ENCODE measurements at places on chromosomes 4 and X.

DNA sequence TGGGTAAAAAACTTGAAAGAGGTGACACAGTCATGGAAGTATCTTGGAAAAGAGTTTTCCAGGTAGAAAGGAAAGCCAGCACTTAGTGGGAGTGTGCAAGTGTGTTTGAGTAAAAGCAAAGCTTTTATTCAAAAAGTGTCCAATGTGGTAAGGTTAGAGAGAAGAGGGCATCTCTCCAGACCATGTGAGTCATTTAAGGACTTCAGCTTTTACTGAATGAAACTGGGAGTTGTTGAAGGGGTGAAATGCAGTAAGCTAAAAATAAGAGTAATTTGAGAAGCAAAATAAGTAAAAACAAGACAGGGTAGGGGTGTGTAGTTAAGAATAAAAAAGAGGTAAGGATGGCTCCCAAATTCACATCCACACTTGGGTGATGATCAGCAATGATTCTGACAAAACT is 238.9 kb downstream of the SLC7A11 start:
- no peak for DNase-seq

DNA sequence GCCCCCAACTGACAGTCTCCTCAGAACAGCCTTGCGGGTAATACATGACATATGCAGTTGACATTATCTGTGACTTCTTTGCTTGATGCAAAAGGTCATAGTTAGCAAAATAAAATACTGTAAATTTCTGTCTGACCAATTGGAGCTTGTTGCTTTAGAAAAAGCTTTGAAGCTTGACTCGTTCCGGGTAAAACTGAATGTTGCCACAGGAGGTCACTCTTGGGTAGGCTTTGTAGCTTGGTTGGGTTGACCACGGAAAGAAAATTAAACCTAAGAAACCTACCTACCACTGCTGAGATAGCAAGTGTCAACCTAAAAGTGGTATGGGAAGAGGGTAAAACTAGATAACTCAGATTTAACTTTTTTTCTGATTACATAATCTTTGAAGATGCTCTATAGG is 23.2 kb downstream of the PRPS2 start:
- no peak for DNase-seq

GRCh38 chr4:8252301-8253173 is 17.0 kb upstream of the HTRA3 start:
- no peak for DNase-seq

DNA sequence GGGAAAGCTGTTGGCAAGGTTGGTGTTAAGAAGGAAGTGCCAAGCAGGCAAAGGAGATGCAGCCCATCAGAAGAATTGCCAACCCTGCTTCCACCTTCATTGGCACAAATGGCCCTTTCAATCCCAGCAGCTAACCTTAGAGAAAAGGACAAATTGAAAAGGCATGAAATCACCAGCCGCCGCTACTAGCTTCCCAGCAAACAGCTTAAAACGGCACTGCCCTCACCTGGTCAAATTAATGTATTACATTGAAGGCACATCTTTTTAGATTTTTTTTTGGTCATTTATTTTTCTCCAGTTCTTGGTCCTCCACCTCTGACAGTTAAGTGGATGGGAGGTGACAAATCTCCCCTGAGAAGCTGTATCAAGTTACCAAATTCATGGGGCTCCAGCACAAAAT is 51.0 kb upstream of the NHSL2 start:
- no peak for DNase-seq

DNA sequence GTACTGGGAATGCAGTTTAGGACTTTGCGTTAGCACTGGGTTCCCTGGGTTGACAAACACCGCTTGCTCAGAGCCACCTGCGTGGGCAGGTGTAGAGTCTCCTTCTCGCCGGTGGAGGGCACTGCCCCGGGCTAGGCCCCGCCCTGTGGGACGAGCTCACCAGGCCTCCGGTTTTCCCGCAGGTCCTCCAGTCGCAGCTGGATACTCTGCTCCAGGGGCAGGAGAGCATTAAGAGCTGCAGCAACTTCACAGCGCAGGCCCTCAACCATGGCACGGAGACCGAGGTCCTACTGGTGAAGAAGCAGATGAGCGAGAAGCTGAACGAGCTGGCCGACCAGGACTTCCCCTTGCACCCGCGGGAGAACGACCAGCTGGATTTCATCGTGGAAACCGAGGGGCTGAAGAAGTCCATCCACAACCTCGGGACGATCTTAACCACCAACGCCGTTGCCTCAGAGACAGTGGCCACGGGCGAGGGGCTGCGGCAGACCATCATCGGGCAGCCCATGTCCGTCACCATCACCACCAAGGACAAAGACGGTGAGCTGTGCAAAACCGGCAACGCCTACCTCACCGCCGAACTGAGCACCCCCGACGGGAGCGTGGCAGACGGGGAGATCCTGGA is 49.2 kb upstream of the MND1 start:
- DNase-seq = no peak

GRCh38 chrX:115372152-115372551 is 82.6 kb downstream of the LUZP4 start:
- no peak for DNase-seq
